ENCODE measurements at places on chromosomes 7 and 10. TPM values are rescaled to one million over a fixed set of nuclear protein-coding genes. Genes with fewer than 3 reads are reported as not detected.

DNA sequence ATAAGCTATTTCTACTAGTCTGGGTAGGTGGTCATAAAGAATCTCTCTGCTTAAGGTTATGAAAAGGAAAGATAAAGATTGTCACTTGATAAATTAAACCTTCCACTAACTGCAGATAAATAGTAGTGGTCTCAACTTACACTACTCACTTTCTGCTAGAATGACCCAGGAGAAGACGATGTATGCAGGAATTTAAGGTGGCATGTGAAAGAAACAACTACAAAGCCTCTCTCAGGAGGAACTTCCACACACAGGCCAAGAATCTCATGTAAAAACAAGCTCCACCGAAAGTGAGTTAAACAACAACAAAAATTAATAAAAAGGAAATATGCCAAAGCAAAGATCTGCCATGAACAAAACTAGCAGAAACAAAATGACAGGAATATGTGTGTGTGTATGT lies 165.4 kb downstream of the CDC14C start:
- DNase-seq = no peak

DNA sequence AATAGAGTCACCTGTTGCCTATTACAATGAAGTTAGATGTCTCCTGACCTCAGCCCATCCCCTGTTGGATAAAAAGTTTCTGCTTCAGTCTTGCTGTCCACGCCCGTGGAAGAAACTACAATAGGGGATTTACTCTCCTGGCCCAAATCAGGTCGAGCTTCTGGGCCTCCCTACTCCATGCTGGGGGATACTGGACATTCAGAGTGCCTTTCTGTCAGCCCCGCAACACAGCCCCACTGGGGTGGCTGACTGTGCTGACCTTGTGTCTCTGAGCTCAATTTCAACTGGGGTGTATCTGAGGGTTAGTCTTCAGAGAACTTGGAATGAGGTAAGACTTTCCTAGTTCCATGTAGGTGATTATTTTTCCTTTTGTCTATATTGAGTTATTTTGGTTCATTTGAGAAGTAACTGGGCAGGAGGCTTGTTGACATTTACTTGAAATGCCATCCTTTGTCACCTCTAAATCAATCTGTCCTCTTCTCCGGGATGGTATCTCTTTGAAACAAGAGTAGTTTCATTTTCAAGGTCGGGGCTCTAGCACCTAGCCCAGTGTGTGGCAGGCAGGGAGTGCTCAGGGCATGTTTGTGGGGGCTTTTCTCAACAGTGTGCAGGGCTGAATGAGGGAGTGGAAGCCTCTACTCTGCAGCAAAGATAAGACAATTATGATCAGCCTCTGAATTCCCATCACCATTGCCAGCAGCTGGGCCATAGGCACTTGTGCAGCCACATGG lies 17.7 kb upstream of the CXCL12 start:
- no peak for DNase-seq

DNA sequence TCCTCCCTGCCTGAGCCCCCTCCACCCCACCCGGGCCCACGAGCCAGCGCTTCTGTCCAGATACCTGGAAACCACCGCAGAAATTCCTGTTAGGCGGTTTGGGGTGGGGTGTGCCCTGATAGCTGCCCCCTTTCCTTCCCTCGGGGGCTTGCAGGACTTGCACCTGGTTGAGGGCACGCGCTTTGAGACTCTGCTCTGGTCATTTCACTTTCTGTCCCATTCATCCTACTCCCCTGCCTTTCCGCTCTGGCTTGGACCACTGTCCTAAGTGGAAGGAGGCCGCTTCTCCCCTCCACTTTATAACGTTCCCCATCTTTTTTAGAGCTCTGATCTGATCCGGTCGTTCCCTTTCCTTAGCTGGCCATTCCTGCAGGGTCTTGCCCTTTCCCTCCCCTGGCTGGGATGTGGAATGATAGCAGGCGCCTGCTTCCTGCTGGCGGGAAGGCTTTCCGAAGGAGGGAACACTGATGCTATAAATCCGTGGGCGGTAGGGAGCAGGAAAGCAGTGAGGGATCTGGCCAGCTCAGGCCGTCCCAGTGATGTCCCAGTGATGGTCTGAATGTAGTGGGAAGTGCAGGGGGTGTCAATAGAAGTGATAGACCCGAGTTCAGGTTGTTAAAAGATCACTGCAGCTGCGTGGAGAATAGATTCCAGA lies 852 bp upstream of the PRKAR1B start:
- no peak for DNase-seq

GRCh38 chr7:47521011-47521795 lies 60.7 kb downstream of the TNS3 start:
- DNase-seq = no peak

DNA sequence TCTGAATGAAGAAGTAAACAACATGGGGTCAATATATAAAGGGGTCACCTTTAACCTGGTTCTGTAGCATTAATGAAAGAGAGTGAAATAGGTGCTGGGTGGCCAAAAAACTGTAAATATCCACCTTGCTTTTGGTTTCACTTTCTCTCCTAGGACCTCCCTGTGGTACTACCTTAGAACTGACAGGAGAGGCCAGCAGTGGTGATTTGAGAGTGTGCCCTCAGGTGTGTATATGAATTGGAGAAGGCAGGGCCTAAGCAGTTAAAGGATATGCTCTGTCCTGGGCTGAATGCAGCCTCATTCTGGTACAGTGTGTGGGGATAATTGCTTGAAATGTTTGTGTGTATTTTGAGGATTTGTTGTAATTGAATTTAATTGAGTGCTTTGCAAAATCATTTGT lies 62.0 kb downstream of the BBS9 start:
- peak; percentile 42 for DNase-seq

- DNase-seq = no peak
These were observed 27.2 kb upstream of the TRIM8 start for GRCh38 chr10:102617041-102617440.

DNA sequence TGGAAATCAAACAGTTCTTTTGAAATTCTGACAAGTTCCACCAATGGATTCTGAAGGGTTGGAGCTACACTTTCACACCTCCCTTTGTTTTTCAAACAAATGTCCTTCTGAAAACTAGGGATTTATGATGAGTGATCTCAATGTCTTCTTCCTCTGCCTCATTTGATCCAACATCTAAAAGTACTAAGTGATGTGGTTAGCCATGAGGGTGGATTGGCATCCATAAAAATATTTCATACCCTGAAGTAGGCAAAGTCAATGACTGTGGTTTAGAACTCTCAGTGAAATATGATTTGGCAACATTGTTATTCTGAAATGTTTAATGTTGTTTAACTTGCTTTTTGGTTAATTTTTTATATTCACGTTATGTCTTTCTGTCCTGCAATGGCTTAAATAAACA lies 136.9 kb downstream of the MBL2 start:
- DNase-seq = no peak

DNA sequence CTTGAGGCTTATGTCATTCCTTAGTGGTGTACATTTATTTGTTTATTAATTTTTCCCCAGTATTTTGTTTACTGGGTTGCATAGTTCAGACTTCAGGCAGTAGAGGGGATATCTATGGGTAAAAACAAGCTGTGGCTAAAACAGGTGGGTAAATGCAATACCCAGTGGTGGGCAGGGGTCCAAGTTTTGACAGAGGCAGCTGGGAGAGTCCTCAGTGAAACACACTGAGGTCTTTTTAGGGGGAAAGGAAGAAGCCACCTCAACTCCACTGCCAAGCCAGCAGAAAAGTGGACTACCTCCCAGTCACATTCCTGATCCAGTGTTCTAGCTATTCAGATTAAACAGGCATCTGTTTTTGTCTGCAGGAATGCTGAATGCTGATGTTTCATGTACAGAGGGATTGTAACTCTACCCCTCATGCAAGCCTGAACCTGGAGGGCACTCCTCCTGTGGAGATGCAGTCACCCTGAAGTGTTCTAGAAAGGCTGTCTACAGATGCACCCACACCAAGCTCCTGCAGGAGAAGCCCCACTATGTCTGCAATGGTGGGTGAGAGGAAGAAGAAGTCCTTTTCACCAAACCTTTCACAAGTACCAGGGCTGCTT lies 757.8 kb downstream of the INHBA start:
- no peak for DNase-seq

DNA sequence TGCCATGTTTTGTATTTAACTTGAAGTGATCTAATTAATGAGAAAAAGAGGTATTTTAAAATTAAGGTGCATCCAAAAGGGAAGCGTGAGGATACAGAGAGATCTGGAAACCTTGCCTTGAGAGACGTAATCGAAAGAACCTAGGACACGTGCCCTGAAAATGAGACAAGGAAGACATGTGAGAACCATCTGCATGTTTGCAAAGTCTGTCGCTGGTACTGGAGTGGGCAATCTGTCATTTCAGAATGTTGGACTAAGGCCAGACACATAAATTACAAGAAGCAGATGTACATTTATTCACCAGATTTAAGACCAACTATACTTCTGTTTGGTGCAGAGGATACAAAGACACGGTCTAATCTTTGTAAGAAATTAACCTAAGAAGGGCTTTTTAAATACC lies 9.2 kb downstream of the AGR2 start:
- DNase-seq = no peak

DNA sequence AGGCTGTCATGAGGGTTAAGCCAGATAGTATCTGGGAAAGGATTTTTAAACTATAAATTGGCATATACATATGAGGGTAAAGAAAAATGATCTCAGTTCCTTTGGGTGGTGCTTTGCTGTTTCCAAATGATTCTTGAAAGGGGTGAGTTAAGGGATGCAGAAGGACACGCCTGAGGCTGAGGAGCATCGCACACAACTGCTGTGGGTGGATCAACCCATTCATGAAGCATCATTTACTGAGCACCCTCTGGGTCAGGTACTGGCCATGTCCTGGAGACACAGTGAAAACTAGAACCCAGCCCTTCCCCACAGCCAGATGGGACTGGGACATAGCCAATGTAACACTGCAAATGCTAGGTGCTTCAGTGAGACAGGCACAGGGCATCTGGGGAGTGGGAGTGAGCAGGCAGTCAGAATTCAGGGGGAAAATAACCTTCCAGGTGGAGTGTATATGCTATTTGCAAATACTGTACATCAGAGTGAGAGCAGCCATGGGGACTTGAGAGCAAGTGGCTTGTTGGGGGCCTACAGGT lies 112.1 kb downstream of the WDFY4 start:
- no peak for DNase-seq

- DNase-seq = no peak
These were observed 52.7 kb upstream of the AGBL3 start for GRCh38 chr7:134933460-134934068.

DNA sequence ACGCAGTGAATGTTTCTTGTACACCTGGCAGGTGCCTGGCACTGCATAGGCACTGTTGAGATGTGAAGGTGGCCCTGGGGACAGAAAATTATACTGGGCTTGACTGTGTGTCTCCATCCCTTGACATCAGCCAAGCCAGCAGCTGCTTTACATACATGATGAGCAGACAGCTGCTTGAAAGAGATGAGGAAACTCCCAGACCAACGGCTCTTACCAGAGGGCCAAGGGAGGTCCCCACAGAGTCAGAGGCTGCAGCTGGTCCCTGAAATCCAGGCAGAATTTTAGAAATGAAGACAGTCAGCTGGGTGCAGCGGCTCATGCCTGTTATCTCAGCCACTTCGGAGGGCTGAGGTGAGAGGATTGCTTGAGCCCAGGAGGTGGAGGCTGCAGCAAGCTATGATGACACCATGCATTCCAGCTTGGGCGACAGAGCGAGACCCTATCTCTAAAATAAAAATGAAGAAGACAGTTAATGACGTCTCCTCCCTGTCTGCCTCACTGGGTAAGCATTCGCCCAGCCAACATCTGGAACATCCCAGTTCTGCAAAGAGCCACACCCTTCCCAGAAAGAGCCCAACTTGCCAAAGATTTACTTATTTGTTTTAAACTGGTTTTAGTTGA lies 17.6 kb downstream of the LIMK1 start:
- no peak for DNase-seq

GRCh38 chr10:86857128-86857721 lies 100.2 kb downstream of the MMRN2 start:
- DNase-seq = no peak

- peak; percentile 14 for DNase-seq
These were observed 1511.9 kb downstream of the REEP3 start for GRCh38 chr10:65032867-65033769.

- DNase-seq = peak; percentile 27
These were observed 27.4 kb downstream of the UCMA start for GRCh38 chr10:13206546-13207443.

DNA sequence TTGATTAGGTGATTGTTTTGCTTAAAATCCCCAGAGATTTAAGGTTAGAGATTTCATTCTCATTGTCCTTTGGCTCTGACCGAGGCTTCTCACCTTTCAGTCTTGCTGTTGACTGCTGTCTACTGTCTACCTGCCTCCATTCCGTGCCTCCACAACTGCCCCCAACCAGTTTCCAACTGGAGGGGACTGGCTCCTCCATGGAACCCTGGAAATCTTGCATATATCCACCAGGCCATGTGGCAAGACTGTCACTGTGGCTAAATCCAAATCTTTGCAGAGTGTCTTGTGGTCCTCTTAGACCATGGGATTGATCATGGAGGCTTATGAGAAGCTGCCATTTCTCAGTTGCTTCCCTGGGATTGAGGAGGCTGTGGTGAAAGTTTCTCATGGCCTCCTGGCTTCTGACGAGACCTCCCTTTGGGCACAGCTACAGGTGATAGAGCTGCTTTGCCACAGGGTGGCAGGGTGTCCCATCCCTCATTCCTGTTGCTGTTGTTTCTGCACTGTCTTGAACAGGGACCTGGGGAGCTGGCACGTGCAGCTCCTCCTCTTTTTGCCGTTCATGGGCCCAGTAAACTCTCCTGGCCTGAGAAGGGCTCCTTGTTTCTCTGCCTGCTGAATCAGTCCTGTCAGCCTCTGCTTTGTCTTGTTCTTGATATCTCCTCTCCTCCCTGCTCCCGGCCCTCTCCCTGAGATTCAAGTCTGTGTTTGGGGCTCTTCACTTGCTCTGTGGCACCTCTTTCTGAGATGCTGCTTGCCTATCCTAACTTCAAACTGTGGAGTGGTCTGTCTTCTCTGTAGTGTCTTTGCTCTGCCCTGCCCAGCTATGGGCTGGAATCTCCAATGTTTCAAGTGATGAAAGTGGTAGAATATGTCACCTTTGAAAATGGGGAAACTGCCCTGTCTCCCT lies 63.6 kb upstream of the IGFBP3 start:
- DNase-seq = no peak

DNA sequence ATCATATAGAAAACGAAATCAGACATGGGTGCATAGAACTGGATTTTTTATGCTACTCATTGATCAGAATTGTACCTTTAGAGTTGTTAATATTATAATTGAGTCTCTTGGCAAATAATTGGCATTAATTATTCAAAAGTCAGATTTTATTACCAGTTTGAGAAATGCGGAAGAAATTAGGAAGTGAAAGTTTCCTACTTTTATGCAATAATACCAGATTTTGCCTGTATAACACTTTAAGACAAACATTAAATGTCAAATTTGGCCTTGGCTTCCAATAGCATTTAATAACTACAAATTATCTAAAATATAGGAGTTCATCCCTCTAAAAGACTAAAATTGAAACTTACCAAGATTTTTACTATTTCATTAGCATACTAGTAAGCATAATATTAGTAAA lies 6.8 kb upstream of the TFEC start:
- no peak for DNase-seq

GRCh38 chr10:129131457-129132132 lies 335.4 kb upstream of the MGMT start:
- no peak for DNase-seq

The POM121L12 gene
- not detected for polyA plus RNA-seq

The NKX2-3 gene
- 11.9 TPM for polyA plus RNA-seq

The PDK4 gene
- polyA plus RNA-seq = 98.5 TPM

The ZFYVE27 gene
- 21.6 TPM for polyA plus RNA-seq

The MEIG1 gene
- not detected for polyA plus RNA-seq

The ZWINT gene
- 5.1 TPM for polyA plus RNA-seq
